ENCODE measurements at places on chromosomes 1 and 21. TPM values are rescaled to one million over a fixed set of nuclear protein-coding genes. Genes with fewer than 3 reads are reported as not detected.

- H3K27ac ChIP-seq, result no peak overlapping the region
- DNase-seq, result no peak
- no peaks in the 10 kb centered on the region for H3K36me3 ChIP-seq
- no peaks in the 10 kb centered on the region for H3K27me3 ChIP-seq
- H3K4me3 ChIP-seq, result no peak overlapping the region
These were observed 92.2 kb downstream of the TBX19 start for GRCh38 chr1:168372861-168373371.

GRCh38 chr1:89573410-89573809 is 48.8 kb downstream of the LRRC8B start:
- no peaks in the 10 kb centered on the region for H3K4me1 ChIP-seq
- H3K27ac ChIP-seq, result no peak overlapping the region
- no peaks in the 10 kb centered on the region for H3K36me3 ChIP-seq

GRCh38 chr1:180631194-180631765 is 542 bp upstream of the XPR1 start:
- peaks cover 3% of the 10 kb centered on the region for H3K4me1 ChIP-seq
- DNase-seq, result peak; percentile 19
- no peak overlapping the region for H3K27ac ChIP-seq
- peak overlapping the region; percentile 50 for H3K4me3 ChIP-seq
- no peaks in the 10 kb centered on the region for H3K27me3 ChIP-seq

DNA sequence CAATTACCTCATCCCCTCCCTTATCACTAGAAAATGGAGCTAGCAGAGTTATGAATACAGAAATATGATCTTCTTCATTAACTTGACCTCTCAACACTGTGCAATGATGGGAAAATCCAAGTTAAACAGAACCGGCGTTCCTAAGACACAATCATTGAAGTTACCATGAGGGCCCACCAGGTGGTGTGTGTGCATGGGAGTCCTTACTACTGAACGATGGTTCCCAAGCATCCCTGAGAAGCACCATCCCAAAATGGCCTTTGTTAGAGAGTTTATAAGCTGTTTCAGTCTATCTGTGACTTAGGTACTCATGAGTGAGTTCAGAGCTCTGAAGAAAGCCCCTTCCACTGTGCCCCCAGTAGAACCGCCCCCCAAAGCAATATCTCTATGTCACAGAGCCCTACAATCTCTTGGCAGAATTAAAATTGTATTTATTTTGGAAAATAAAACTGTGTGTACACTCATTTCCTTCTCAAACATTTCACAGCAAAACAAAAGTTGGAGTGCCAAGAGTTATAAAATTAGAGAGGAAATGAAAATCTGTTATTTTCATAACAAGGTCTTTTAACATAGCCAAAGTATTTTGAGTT is 56.8 kb downstream of the PLD5 start:
- H3K4me3 ChIP-seq, result no peak overlapping the region
- peaks cover 4% of the 10 kb centered on the region for H3K4me1 ChIP-seq
- H3K27ac ChIP-seq, result no peak overlapping the region
- no peaks in the 10 kb centered on the region for H3K27me3 ChIP-seq
- H3K36me3 ChIP-seq, result no peaks in the 10 kb centered on the region

AMY1C gene
- total RNA-seq, result 9.1 TPM

- H3K4me1 ChIP-seq, result no peaks in the 10 kb centered on the region
- H3K36me3 ChIP-seq, result no peaks in the 10 kb centered on the region
- no peaks in the 10 kb centered on the region for H3K27me3 ChIP-seq
These were observed 30.7 kb upstream of the IGSF3 start for GRCh38 chr1:116698244-116698595.

- no peak for DNase-seq
- no peak overlapping the region for H3K4me3 ChIP-seq
- H3K36me3 ChIP-seq, result no peaks in the 10 kb centered on the region
- H3K4me1 ChIP-seq, result peaks cover 2% of the 10 kb centered on the region
- no peak overlapping the region for H3K27ac ChIP-seq
These were observed 49.1 kb downstream of the MCOLN2 start for GRCh38 chr1:84947536-84948410.

DMBX1 gene
- total RNA-seq, result not detected

- H3K27me3 ChIP-seq, result no peaks in the 10 kb centered on the region
- DNase-seq, result no peak
These were observed 49.0 kb downstream of the LRRC53 start for GRCh38 chr1:74463333-74463988.

DNA sequence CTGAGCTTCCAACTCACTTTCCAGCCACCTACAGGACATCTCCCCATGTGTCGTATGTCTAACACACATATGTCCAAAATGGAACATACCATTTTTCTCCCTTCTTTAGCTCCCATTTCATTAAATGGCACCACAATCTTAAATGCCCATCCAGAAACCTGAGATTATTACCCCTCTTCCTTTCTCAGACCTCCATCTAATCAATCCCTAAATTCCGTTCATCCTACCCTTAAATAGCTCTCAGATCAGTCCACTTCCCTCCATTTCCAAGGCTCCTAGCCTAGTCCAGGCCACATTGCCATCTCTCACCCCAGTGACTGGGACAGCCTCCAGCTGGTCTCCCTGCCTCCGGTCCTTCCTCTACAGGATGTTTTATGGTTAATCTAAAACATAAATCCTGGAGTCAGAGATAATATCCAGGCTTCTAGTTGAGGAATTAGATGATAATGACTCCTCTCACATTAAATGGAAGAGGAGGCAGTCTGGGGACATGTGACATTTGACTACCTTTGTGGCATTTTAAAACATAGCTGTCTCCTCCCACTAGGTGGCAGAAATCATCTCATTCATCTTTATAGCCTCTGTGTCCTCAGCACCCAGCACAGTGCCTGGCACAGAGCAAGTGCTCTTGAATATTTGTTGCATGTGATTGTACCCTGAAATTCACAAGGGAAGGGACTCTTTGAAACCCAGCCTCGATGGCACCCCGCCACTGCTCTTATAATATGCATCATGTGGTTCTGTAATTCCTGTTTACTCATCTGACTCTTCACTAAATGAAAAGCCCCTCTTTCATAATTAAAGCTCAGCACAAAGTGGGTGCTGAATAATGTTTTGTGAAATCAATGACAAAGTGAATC is 102.3 kb downstream of the TMEM53 start:
- H3K4me1 ChIP-seq, result no peaks in the 10 kb centered on the region
- DNase-seq, result no peak
- H3K4me3 ChIP-seq, result no peak overlapping the region
- no peaks in the 10 kb centered on the region for H3K27me3 ChIP-seq
- no peak overlapping the region for H3K27ac ChIP-seq

ADAMTSL4 gene
- total RNA-seq, result 86.6 TPM

GRCh38 chr1:8794605-8795004 is 22.8 kb downstream of the RERE start:
- H3K27me3 ChIP-seq, result no peaks in the 10 kb centered on the region
- no peaks in the 10 kb centered on the region for H3K36me3 ChIP-seq
- no peak overlapping the region for H3K4me3 ChIP-seq
- H3K4me1 ChIP-seq, result no peaks in the 10 kb centered on the region

TMEM51 gene
- 17.2 TPM for total RNA-seq

DNA sequence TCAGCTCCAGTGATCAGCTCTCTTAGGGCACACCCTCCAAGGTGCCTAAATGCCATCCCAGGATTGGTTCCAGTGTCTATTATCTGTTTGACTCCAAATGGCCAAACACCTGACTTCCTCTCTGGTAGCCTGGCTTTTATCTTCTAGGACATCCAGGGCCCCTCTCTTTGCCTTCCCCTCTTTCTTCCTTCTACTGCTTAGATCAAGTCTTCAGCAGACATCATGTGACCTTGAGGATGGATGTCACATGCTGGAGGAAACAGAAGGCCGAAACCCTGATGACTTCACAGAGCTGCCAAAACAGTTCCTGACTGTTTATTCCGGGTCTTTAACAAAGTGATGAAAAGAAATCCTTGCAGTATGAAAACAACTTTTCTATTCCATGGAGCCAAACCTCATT is 24.4 kb upstream of the WDR26 start:
- H3K36me3 ChIP-seq, result no peaks in the 10 kb centered on the region
- H3K4me1 ChIP-seq, result peaks cover 13% of the 10 kb centered on the region
- no peaks in the 10 kb centered on the region for H3K27me3 ChIP-seq
- H3K27ac ChIP-seq, result peak overlapping the region; percentile 18
